CD4-positive, CD25-positive, alpha-beta regulatory T cell (primary cell): ENCODE measurements at places on chromosomes 5 and 9. TPM values are rescaled to one million over a fixed set of nuclear protein-coding genes. Genes with fewer than 3 reads are reported as not detected.
A peak's percentile ranks its signal among the peaks of the same experiment; 100 is the strongest.

DNA sequence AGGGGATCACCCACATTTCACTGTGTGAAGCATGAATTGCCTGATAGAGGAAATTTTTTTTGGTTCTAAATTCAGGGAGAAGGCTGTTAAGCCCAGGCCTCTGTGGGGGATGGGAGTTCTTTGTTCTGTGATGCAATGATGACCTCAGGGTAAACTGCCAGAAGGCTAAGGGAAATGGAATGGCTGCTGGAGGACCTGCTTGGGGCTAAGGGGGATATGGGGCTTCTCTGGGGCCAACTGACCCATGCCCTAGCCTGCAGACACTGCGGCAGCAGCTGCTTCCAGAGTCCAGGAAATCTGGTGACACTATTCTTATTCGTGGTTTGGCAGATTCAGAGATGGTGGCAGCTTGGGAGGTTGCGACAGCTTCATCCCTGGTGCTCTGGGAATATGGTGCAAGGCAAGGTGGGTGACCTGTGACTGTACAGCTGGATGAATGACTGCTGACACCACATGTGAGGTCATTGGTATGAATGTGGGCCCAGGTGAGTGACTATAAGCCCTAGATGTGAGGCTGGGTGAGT lies 30.3 kb downstream of the VCP start:
- no peaks in the 10 kb centered on the region for H3K27me3 ChIP-seq
- DNase-seq: no peak
- H3K27ac ChIP-seq: no peak overlapping the region
- H3K4me1 ChIP-seq: no peaks in the 10 kb centered on the region
- H3K36me3 ChIP-seq: peaks cover 14% of the 10 kb centered on the region
- H3K4me3 ChIP-seq: no peak overlapping the region

The OLFML2A gene
- total RNA-seq: not detected

DNA sequence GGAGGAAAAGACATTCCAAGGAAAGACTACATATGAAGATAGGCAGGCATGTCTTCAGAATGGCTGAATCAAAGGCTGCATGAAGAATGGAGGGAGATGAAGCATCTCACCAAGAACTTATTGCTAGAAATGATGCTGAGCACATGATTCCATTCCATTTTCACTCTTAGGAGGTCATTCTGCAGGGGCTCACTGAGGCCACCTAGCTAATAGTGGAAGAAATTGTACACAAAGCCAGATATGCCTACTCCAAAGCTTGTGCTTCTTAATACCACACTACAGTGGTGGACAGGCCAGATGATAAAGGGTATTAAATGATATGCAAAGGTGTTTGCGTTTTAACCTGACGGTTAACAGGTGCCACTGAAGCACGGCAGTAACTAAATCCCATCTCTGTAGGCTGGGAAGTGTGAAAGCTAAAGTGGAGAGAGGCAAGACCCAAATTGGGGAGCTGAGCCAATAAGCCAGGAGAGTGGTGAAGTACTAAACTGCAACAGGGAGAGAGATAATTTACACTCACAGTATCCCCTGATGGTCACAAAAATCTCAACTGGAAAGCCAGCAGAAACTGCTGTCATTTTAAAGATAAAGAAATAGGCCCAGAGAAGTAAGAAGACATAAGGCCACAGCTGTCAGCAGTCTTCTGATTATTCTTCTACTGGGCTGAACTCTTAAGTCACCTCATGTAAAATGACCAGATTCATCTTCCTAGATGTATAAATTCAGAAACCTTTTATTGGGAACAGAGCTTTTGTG lies 14.6 kb downstream of the NDUFA8 start:
- H3K4me3 ChIP-seq: no peak overlapping the region
- H3K27ac ChIP-seq: no peak overlapping the region
- no peaks in the 10 kb centered on the region for H3K27me3 ChIP-seq
- H3K36me3 ChIP-seq: peaks cover 51% of the 10 kb centered on the region

- H3K27ac ChIP-seq: no peak overlapping the region
- no peaks in the 10 kb centered on the region for H3K36me3 ChIP-seq
- peaks cover under 1% of the 10 kb centered on the region for H3K27me3 ChIP-seq
- no peaks in the 10 kb centered on the region for H3K4me1 ChIP-seq
- H3K4me3 ChIP-seq: no peak overlapping the region
These were observed 58.5 kb downstream of the PSD2 start for GRCh38 chr5:139854029-139854605.

- H3K27ac ChIP-seq: no peak overlapping the region
- no peaks in the 10 kb centered on the region for H3K4me1 ChIP-seq
These were observed 56.8 kb downstream of the PTPDC1 start for GRCh38 chr9:94140791-94141790.

The NFX1 gene
- 36.8 TPM for total RNA-seq

DNA sequence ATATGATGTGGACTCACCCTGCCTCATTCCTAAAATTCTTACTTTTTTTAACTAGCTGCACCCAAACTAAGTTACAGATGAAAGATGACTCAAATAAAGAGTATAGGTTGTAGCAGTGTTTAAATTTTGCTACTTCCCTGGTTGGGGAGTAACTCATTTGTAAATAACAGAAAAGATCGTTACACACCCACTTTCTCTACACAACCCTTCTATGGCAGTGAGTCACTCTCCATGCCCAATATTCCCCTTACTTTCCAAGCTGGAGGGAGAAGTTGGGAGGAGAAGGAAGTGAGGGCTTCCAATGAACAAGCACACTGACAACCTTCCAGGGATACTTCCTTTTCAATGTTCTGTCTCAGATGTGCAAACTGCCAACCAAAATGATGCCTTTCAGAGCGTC lies 1.9 kb downstream of the RASEF start:
- no peak overlapping the region for H3K4me3 ChIP-seq
- no peaks in the 10 kb centered on the region for H3K36me3 ChIP-seq
- no peak for DNase-seq
- no peaks in the 10 kb centered on the region for H3K4me1 ChIP-seq

GRCh38 chr9:16347886-16348285 lies 522.6 kb downstream of the BNC2 start:
- H3K27me3 ChIP-seq: no peaks in the 10 kb centered on the region
- no peak overlapping the region for H3K4me3 ChIP-seq
- H3K4me1 ChIP-seq: no peaks in the 10 kb centered on the region
- DNase-seq: no peak

DNA sequence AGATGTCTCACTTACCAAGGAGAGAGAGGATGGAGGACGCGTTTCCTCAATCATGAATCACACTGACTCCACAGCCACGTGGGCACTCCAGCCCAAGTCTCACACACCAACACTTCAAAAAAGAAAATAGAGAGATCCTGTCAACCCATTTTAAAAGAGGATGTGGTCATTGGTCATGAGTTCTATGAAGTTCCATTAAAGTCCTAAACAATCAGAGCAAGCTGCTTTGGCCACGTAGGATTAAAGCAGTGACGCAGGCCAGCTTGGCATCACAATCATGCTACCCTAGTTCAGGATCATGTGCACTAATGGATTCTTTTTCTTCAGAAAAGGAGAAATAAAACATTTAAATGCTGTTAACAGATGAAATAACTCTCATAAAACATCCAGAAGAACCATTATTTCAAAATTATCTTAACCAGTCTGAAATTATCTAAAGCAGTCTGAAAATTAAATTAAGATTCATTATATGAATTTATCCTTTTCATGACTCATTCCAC lies 108.1 kb downstream of the SEMA5A start:
- H3K4me1 ChIP-seq: no peaks in the 10 kb centered on the region
- no peaks in the 10 kb centered on the region for H3K36me3 ChIP-seq
- no peaks in the 10 kb centered on the region for H3K27me3 ChIP-seq
- no peak for DNase-seq

GRCh38 chr5:76544268-76544926 lies 78.8 kb downstream of the F2RL2 start:
- H3K36me3 ChIP-seq: no peaks in the 10 kb centered on the region
- H3K27me3 ChIP-seq: no peaks in the 10 kb centered on the region
- peak; percentile 68 for DNase-seq
- H3K27ac ChIP-seq: peak overlapping the region; percentile 96
- peaks cover 89% of the 10 kb centered on the region for H3K4me1 ChIP-seq

- peaks cover 41% of the 10 kb centered on the region for H3K4me1 ChIP-seq
- H3K36me3 ChIP-seq: no peaks in the 10 kb centered on the region
- DNase-seq: no peak
- H3K27ac ChIP-seq: no peak within 1 kb of the TSS
- peak within 1 kb of the TSS; percentile 32 for H3K4me3 ChIP-seq
These were observed at the start of gene EFNA5 for GRCh38 chr5:107670932-107671741. Gene EFNA5, minus strand, starts transcription at chr5:107670937.

DNA sequence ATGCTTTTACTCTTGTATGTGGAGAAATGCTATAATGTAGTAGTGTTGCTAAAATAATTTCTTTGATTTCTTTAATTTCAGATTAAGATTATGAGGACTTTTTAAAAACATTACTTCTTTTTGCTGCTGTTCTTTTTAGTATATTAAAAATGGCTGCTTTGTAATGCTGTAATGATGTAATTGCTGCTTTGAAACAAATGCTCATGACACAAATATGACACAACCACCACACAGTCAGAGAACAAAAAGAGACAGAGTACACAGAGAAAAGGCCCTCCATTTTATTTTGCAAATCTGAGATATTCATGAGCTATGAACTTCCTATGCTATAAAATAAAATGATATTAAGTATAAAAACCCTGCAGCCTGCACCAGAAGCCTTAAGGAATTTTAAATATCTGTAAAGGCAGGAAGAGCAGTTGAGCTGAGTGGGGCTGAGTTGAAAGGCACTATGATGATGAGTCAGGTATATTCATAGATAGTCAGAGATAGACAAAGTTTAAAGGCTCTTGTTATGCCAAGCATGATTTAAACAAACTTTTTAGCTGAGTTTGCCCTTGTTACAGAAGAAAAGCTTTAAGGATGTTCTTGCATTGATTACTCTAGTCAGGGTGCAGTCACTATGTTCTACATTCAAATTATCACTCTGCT lies 5.1 kb upstream of the POU5F2 start:
- no peak overlapping the region for H3K27ac ChIP-seq
- no peaks in the 10 kb centered on the region for H3K36me3 ChIP-seq
- H3K27me3 ChIP-seq: no peaks in the 10 kb centered on the region
- H3K4me1 ChIP-seq: no peaks in the 10 kb centered on the region

GRCh38 chr5:137032929-137033328 lies 466.2 kb downstream of the SPOCK1 start:
- no peaks in the 10 kb centered on the region for H3K4me1 ChIP-seq
- H3K27ac ChIP-seq: no peak overlapping the region
- no peak for DNase-seq
- no peaks in the 10 kb centered on the region for H3K36me3 ChIP-seq
- no peaks in the 10 kb centered on the region for H3K27me3 ChIP-seq
- no peak overlapping the region for H3K4me3 ChIP-seq

- no peak for DNase-seq
- no peaks in the 10 kb centered on the region for H3K27me3 ChIP-seq
- no peak overlapping the region for H3K27ac ChIP-seq
These were observed 29.9 kb downstream of the NSD1 start for GRCh38 chr5:177163500-177163899.

- no peak overlapping the region for H3K4me3 ChIP-seq
- no peaks in the 10 kb centered on the region for H3K4me1 ChIP-seq
- H3K27ac ChIP-seq: no peak overlapping the region
- H3K27me3 ChIP-seq: no peaks in the 10 kb centered on the region
These were observed 119.1 kb upstream of the HAPLN1 start for GRCh38 chr5:83839788-83840187.

DNA sequence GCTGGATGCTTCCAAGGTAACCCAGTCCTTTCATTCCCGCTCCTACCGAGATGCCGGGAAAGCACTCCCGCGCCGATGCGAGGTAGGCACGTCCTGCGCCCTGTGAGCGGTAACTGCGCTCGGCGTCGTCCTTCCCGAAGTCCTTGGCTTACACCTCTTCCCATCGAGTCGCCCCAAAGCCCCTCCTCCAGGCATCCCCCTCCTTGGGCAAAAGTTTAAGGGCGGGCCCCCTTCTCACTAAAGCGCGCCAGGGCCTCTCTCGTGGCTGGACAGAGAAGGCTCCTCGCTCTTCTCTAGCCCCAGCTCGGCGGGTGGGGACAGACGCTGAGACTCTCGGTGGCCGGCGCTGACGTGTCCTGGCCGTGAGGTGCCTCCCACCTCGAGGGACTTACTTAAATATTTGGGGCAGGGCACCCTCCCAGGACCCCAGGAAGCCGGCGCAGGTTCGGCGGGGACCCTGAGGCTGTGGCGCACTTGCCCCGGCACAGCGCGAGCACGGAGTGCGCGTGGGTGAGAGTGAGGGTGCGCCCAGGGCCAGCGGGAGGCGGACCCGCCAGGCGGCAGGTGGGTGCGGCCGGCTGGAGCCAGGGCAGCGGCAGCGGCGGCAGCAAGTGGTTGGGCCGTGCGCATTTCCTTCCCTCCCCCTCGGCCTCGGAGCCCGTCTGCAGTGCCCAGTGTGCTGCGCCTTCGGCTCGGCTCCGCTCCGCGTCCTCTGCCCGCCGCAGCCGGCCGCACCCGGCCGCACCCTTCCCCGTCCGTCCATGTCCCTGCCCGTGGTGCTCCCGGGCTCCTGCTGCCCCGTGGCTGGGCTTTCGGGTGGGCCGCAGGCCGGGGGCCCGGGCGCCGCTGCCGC lies at the start of gene ENTREP1:
Gene ENTREP1, plus strand, starts transcription at position 667 of the 853 bp plus-strand sequence. Its CDS starts 95 bp downstream, at position 762.
- peaks cover 19% of the 10 kb centered on the region for H3K27me3 ChIP-seq
- H3K36me3 ChIP-seq: no peaks in the 10 kb centered on the region
- no peak within 1 kb of the TSS for H3K4me3 ChIP-seq

The C7 gene
- not detected for total RNA-seq

The PPWD1 gene
- 93.8 TPM for total RNA-seq

- H3K27ac ChIP-seq: no peak overlapping the region
- H3K36me3 ChIP-seq: no peaks in the 10 kb centered on the region
- H3K27me3 ChIP-seq: no peaks in the 10 kb centered on the region
- H3K4me3 ChIP-seq: no peak overlapping the region
- no peaks in the 10 kb centered on the region for H3K4me1 ChIP-seq
- DNase-seq: no peak
These were observed 431.6 kb downstream of the SH3GL2 start for GRCh38 chr9:18010492-18010891.

GRCh38 chr5:136051486-136052220 lies 22.9 kb downstream of the TGFBI start:
- no peaks in the 10 kb centered on the region for H3K36me3 ChIP-seq
- no peak for DNase-seq
- no peaks in the 10 kb centered on the region for H3K27me3 ChIP-seq
- no peak overlapping the region for H3K4me3 ChIP-seq
- H3K4me1 ChIP-seq: no peaks in the 10 kb centered on the region

DNA sequence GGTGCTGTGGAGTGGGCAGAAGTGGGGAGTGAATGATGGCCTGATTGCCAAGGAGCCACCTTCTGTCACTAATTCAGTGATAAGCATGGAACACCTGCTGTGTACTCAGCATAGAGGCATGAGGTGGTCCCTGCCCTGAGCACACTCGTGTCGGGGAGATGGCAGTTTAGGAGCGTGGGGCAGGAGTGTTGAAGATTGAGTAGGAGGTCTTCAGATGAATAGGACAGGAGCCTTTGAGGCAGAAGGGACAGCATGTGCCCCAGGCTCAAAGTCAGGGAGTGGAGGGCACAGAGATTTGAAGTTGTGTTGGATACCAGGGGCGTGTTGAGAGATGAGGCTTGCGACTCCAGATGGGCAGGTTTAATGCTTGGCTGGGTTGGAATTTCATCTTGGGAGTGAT lies 55.0 kb downstream of the ZNF618 start:
- DNase-seq: no peak
- no peak overlapping the region for H3K4me3 ChIP-seq
- H3K27me3 ChIP-seq: peaks cover 3% of the 10 kb centered on the region
- H3K27ac ChIP-seq: no peak overlapping the region
- no peaks in the 10 kb centered on the region for H3K36me3 ChIP-seq
- no peaks in the 10 kb centered on the region for H3K4me1 ChIP-seq

The GPR151 gene
- total RNA-seq: not detected
